ENCODE measurements at places on chromosomes 12 and 14.

DNA sequence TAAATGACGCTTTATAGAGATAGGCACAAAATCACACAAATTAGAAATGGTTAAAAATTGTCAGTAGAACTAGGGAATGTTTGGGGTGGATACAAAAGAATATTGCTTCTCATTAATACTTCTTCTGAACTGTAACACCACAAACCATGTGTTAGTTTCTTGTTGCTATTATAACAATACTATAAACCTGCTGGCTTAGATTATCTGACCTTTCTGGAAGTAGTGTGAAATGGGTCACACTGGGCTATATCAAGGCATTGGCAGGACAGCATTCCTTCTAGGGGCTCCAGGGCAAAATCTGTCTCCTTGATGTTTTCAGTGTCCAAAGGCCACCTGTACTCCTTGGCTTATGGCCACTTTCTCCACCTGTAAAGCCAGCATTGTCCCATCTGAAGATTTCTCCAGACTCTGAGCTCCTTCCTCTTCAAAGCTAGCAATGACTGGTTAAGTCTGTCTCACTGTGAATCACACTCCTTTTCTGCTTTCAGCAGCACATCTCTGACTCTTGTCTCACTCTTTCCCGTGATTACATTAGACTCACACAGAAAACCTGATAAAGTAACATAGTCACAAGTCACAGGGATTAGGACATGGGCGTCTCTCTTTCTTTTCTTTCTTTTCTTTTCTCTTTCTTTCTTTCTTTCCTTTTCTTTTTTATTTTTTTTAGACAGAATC, 86.3 kb downstream of the SLC15A4 start:
- DNase-seq: no peak

DNA sequence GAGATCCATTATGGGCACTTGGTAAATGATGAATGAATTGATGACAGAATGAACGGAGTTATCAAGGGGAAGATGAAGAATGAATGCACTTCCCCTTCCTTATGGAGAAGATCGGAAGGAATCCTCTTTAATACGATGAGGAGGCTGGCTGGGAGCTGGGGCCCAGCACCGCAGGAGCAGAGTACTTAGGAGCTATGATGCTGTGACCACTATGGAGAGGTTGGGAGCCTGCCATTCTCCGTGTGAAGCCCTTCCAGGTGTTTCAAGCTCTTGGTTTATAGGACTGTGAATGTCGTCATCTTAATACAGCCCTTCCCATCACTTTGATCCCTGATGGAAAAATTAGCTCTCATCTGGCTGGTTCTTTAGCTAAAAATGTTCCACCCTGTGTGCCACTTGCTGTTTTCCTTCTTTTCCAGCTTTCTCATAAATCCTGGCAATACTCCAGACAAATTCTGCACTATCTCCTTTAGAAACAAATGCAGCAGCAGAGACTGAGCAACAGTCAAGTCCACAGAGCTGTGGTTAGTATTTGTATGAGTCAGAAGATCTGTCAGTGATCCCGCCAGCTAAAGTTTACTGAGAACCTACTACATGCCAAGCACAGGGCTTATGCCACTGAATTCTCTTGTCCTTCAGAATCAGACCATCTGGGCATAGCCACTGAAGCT, 263.1 kb upstream of the CRY1 start:
- no peak for DNase-seq

GRCh38 chr12:68479261-68479895, 131.3 kb upstream of the RAP1B start:
- DNase-seq: no peak

DNA sequence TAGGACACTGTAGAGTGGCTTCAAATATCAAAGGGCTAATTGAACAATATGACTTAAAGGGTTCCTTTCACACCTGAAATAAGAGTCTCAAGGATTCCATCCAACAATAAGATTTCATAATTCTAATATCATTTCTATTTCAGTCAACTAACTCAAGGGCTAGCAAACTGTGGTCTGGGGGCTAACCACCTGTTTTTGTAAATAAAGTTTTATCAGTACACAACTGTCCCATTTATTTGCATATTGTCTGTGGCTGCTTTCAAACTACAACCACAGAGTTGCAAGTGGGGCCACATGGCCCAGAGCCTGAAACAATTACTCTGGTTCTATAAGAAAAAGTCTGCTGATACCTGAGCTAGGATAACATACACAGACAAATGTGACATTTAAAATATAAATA, 29.1 kb downstream of the MED13L start:
- no peak for DNase-seq

DNA sequence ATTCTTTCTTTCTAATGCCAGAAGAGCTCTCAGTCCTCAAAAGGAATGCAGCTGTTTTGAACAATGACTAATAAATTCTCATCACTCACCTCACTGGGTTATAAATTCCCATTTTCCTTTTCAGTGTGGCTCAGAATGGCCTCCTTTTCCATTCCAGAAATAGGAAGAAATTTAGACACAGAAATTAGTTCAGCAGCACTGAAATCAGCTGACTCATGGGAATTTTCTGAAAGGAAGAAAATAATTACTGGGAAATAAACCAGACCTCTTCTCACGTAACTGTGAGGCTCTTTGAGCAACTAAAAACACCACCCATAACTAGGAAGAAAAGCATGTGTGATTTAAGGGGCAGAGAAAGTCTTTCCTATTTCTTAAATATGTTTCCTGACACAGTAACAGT, 23.8 kb downstream of the CD163 start:
- DNase-seq: no peak

- DNase-seq: no peak
Observed at GRCh38 chr12:32508626-32509025, 109.3 kb downstream of the FGD4 start.

DNA sequence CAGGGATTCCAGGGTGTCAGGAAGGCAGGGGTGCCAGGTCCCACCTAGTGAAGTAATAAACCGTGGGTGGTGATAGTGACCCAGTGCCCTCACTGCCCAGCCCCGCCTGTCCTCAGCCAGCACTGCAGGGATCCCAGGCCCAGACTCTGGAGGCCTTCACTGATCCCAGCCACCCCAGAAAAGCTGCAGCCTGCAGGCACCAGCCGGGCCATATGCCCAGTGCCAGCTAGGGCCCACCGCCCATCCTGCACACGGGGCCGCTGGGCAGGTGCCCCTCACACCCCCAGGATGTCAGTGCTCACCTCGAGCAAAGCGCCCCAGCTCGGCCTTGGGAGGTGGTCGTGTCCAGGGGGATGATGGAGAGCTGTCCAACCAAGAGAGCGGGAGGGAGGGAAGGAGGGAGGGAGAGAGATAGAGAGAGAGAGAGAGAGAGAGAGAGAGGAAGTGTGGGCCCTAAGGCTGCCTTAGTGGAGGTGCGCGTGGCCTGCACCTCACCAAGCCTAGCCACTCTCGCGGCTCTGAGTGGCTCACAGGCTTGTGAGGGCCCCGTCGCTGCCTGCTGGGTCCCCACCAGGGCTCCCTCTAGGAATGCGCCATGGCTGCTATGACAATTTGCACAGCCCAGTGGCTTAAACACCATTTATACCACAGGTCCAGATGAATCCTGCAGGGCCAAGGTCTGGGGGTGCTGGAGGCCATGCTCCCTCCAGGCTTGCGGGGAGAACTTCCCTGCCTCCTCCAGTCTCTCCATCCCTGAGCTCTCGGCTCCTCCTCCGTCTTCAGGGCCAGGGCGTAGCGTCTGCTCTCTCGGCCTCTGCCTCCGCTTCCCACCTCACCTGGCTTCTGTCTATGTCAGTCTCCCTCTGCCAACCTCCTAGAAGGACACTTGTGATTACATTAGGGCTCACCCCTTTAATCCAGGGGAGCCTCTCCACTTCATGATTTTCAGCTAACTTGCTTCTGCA, 401.0 kb downstream of the TMEM121 start:
- no peak for DNase-seq

- no peak for DNase-seq
Observed at GRCh38 chr12:5493018-5493417, 61.1 kb downstream of the NTF3 start.

GRCh38 chr12:26833743-26834490, 923 bp upstream of the ITPR2 start:
- no peak for DNase-seq

GRCh38 chr12:62631471-62632410, 165.1 kb downstream of the MON2 start:
- peak; percentile 75 for DNase-seq
